ENCODE measurements at places on chromosomes 12 and 14.

DNA sequence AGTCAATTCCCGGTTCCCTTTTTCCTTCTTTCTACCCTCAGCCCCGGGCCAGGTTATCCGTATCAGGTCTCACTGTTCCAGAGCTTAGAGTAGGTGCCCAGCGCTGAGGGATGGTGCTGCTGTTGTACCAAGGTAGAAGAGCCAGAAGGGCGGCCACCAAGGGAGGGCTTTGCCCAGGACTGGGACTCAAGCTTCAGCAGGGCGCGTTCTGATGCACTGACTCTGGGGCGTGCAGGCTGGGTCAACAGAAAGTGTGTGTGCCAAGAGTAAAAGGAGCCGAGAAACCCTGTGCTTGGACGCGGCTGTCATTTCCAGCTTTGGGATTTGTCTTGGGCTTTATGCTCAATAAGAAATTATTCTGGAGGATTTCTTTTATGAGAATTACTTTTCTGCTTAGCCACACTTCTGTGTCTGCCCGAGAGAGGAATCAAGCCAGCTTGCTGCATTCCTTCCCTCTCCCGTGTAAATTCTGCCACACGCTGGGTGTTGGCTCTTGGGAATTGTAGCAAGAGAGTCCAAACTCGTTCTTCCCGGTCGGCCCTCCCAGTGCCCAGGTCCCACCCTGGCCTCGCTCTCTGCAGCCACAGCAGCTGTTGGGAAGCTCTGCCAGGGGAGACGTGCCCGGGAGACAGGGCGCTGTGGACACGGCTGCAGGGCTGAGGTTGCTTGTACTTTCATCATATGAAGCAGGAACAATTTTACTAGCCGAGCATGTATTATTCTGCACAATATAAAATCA is 98.0 kb downstream of the FBXL14 start:
- no peak for DNase-seq

GRCh38 chr14:35854696-35855270 is 28.6 kb downstream of the BRMS1L start:
- no peak for DNase-seq

GRCh38 chr12:14710632-14711320 is 14.4 kb upstream of the GUCY2C start:
- no peak for DNase-seq

DNA sequence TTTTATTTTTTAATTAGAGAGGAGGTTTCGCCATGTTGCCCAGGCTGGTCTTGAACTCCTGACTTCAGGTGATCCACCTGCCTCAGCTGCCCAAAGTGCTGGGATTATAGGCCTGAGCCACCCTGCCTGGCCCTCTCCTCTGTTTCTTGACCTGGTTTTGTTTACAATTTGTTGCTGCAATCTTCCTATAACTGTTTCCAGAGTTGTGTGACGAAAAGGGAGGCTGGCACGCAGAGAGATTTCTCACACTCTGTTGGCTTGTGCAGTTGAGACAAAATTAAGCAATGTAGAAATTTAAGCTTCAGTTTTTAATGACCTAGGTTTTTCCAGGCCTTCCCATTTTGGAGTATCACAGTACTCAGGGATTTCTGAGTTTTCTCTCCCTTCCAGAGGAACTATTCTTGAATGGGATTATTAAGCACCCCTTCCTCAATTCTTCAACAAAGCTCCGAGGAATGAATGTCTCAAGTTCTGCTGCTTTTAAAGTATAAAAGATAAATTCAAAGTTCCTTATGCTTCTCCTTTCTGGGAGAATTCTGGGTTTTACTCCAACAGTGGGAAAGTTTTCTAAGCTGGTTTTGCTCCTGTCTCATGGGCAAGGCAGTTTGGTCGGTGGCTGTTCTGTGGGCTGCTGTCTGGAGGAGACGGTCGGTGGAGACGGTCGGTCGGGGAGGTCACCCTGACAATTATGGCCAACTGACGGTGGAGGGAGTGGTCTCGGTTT is 20.4 kb upstream of the FOS start:
- DNase-seq, result no peak

GRCh38 chr12:5972387-5972786 is 27.3 kb upstream of the ANO2 start:
- no peak for DNase-seq

DNA sequence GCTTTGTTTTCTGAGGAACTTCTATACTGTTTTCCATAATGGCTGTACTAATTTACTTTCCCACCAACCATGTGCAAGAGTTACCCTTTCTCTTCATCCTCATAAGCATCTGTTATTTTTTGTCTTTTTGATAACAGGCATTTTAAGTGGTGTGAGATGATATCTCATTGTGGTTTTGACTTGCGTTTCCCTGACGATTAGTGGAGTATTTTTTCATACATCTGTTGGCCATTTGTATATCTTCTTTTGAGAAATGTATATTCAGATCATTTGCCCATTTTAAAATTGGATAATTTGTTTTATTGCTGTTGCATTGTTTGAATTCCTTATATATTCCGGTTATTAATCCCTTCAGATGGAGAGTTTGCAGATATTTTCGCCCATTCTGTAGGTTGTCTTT is 10.2 kb upstream of the HMGA2 start:
- DNase-seq, result no peak

DNA sequence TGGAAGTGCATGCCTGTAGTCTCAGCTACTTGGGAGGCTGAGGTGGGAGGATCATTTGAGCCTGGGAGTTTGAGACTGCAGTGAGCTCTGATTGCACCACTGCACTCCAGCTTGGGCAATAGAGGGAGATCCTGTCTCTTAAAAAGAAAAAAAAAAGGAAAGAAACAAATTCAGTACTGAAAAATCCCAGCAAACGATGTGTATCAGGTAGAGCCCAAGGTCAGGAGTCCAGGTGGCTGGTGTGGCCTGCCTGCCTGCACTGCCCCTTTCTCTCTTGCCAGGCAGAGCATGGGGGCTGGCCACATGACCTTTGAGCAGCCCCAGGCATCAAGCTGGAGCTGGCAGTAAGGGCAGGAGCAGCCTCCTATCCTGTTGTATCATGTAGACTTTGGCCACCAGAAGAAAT is 31.8 kb downstream of the ELK3 start:
- DNase-seq, result no peak

- no peak for DNase-seq
Observed at GRCh38 chr14:76267322-76268046, 108.5 kb upstream of the ESRRB start.

- no peak for DNase-seq
Observed at GRCh38 chr14:102140027-102140749, 491 bp downstream of the WDR20 start.

DNA sequence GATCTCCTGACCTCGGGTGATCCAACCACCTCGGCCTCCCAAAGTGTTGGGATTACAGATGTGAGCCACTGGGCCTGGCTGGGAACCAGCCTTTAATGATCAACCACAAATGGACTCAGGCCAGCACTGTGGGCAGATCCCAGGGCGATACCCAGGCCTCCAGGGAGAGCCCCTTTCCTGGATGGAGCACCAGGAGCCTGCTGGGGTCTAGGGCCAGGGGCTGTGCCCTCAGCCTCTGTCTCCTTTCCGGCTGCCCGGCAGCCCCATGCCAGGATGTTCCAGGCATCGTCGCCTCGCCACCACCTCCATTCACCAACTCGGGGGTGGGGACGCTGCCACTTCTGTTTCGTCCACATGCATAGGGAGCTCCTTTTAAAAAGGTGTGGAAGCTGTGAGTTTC is 2.3 kb downstream of the ADGRD1 start:
- no peak for DNase-seq

DNA sequence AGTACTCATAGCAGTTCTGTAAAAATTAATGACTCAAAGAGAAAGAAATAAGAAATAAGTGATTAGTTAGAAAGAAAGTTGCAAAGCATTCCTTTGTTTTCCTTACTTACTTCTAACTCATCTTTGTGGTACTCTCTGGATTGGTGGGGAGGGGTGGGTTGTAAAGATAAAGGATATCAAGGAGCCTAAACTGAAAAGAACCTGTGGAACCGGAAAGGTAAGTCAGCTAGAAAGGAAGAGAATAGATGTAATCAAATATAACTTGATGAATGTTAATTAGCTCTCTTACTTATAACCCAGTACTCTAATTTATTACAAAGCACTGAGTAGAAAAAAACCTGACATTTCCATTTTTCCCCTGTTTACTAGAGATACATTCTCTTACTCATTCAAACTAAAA is 37.5 kb upstream of the KRR1 start:
- DNase-seq, result no peak

- DNase-seq, result no peak
Observed at GRCh38 chr12:92615703-92616102, 87.1 kb upstream of the PLEKHG7 start.

GRCh38 chr14:87960013-87960787 is 32.8 kb downstream of the GALC start:
- no peak for DNase-seq

- DNase-seq, result no peak
Observed at GRCh38 chr14:92534932-92535643, 21.5 kb downstream of the RIN3 start.

DNA sequence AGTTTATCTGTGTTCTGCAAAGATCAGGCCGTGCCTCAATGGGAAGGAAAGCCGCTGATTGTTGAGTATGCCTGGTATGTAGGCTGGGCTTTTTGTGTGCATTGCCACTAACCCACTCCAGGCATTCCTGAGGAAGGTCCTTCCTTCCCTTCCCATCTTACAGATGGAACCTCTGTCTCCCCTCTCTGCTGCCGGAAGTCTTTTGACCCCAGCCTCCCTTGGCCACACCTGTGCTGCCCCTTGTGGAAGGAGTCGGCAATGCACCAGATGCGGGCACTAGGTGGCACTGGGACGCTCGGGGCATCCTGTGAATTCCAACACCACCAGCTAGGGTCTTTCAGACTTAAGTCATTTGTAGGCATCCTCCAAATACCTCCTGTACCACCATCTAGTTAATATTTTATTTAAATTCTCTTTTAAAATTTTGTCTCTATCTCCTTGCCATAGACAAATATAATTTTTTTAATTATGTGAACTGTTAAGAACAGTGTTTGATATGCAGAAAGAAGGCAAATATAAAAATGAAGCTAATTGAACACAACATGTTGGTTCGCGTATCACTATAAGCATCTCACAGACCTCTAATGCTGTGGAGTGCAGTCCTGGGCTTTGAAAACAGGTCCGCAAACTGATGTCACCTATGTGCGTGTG is 99.6 kb downstream of the RIN3 start:
- no peak for DNase-seq

DNA sequence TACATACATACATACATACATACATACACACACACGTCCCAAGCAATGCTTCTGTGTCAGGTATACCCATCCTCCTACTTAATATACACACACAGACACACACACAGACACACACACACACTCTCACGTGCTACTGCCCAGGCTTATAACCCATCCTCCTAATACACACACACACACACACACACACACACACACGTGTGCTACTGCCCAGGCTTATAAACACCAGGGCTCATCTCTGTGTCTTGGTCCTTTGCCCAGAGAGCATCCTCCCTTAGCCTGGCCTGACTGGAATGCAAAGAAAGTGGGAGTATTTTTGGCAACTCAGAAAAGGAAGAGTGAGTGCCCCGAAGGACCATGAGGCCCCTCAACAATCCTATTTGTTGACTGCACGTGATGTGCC is 129.0 kb downstream of the RBM19 start:
- DNase-seq, result no peak

- no peak for DNase-seq
Observed at GRCh38 chr14:101408077-101408831, 153.0 kb upstream of the DIO3 start.

GRCh38 chr14:74324931-74325361 is 22.2 kb upstream of the ABCD4 start:
- DNase-seq, result no peak

GRCh38 chr12:125453751-125454150 is 388.5 kb downstream of the AACS start:
- DNase-seq, result no peak

DNA sequence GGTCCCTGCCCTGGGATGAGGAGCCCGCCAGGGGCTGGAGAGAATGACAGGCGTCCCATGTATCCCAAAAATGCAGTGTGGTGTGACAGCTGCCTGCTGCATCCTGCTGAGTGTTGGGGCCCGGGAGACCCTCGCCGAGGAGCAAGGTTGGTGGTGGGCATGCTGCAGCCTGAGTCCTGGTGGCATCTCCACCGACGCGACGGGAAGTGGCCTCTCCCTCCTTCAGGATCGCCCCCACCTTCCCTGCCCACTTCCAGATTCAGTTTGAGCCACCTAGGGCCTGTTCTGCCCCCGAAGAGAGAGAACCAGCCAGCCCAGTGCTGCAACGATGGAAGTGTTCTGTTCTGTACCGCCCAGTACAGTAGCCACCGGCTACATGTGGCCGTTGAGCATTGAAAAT is 70.1 kb downstream of the TSPAN9 start:
- DNase-seq, result no peak

- no peak for DNase-seq
Observed at GRCh38 chr12:6200256-6201212, at the start of gene CD9. CD9 (plus strand) TSS chr12:6200400; CDS start chr12:6200500, 100 bp downstream.

GRCh38 chr12:54579696-54580333 is 8.6 kb downstream of the PPP1R1A start:
- DNase-seq, result no peak

- DNase-seq, result no peak
Observed at GRCh38 chr12:5008661-5009060, 35.0 kb upstream of the KCNA5 start.

DNA sequence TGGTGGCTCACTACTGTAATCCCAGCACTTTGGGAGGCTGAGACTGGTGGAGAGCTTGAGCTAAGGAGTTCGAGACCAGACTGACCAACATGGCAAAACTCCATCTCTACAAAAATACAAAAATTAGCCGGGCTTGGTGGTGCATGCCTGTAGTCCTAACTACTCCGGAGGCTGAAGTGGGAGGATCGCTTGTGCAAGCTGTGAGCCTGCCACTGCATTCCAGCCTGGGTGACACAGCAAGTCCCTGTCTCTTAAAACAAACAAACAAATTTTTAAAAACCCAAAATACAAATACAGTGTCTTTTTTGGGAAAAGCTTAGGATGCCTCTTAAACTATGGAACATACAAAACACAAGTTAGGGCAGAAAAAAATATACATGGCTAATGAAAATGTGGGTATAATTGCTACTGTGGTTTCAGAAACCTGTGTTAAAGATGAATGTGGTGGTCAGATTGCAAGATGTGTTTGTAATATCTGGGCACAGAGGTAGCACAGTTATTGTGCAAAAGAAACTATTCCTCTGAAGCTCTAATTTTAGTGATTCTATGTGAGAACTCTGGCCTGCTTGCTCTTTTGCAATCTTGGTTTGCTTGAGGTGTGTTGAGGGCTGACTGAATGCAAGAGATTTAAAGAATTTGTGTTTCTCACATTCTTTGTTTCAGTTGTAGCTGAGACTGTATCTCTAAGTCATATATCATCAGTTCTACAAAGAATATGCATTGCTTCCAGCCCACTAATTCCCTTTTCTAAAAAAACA is 3.9 kb upstream of the HSPA2 start:
- DNase-seq, result no peak

GRCh38 chr14:22388669-22389595 is 200.1 kb downstream of the DAD1 start:
- DNase-seq, result no peak

Measured in cerebellar nuclear complex (tissue), 1 donor.